K562 (cell line): ENCODE measurements at places on chromosomes 4 and X. TPM values are rescaled to one million over a fixed set of nuclear protein-coding genes. Genes with fewer than 3 reads are reported as not detected.

Gene PPEF2
- not detected in 2 replicates for total RNA-seq

Gene TRPC3
- total RNA-seq: 0.13 and 0.20 TPM in 2 replicates

Gene BTC
- not detected in 2 replicates for total RNA-seq

Gene STATH
- total RNA-seq: not detected in 2 replicates

Gene CENPVL3
- not detected in 2 replicates for total RNA-seq
